ENCODE measurements at places on chromosomes 7 and 10.

DNA sequence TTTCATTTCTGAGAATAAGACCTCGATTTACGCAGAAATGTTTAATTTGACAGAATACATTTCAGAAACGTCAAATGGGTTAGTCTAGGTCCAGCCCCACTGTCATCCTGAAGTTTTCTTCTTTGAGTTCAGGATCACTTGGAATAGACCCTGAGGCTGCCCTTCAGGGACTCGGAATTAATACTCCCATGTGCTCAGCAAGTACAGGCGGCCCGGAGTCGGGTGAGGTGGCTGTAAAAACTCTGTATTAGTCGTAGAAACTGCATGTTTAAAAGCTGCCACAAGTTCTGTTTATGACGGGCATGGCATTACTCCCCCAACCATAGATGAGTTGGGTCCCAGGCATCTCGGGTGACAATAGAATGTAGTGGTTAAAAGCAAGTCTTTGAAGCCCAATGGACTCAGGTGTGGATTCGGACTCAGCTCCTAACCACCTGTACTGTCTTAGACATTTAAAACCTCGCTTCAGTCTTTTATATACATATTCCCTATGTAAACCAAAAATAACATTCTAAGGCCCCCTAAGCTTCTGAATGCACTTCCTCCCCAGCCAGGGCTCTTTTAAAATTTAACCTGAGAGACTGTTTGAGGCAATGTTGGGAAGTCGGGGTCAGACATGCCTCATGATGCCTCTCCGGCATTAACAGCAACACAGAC is 216.3 kb downstream of the ADARB2 start:
- no peak for DNase-seq

DNA sequence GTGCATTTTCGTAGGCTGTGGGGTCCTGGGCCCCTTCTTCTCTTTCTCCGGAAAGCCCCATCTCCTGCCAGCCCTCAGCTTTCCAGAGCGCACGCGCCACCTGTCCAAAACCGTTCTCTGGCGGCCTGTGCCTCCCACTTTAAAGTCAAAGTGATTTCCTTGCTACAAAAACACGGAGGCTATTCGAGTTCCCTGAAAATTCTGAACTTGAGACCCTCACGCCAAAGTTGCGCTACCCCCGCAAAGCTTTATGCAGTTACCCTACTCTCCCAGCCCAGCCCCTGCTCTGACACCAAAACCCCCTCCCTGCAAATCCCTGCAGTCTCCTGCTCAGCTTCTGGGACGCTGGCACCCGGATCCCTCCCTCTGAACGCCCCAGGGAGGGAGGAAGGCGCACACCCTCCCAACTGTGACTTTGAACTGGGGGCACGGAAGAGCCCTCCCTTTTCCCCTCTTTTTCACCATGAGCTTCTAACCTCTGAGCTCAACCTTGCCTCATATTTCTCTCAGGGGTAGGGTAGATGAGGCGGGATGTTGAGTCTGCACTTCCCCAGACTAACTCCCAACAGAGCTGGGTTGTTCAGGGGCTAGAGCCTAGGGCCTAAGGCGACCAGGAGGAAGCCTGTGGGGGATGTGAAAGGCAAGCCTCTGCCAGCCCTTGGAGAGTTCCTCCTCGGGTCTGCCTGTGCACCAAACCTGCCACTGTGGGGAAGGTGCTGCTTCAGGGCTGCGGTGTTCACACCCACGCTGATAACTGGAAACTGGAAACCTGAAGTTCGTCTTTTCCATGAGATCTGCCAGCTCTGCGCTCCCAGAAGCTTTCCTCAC is 2.7 kb upstream of the PAX4 start:
- no peak for DNase-seq

DNA sequence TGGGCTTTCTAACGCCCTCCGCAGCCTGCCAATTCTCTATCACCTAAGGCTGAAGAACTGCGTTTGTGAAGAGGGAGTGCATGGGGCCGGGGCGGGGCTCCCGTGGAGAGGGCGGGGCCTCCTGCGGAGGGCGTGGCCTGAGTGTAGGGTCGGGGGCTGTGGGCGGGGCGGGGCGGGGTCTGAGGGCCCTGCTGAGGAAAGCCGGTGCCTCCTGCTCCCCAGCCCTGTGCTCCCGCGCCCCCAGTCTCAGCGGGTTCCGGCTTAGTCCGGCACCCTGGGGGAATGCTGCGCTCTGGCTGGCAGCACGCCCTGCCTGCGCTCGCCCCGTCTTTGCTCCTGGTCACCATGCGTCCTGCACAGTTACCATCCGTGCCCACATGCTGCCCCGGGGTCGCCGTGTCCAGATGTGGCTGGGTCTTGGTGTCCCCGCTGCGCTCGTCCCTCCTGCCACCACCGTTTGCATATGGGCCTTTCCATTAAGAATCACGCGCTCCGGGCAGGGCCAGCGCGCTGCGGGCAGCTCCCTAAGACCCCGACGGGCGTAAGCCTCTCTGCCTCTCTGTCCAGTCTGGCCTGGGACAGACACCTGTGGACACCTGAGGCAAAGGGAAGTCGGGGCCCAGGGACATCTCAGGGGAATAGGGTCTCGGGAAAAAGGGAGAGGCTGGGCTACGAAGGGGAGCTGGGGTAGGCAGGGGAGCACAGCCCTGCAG is 144.0 kb upstream of the RET start:
- DNase-seq: no peak

DNA sequence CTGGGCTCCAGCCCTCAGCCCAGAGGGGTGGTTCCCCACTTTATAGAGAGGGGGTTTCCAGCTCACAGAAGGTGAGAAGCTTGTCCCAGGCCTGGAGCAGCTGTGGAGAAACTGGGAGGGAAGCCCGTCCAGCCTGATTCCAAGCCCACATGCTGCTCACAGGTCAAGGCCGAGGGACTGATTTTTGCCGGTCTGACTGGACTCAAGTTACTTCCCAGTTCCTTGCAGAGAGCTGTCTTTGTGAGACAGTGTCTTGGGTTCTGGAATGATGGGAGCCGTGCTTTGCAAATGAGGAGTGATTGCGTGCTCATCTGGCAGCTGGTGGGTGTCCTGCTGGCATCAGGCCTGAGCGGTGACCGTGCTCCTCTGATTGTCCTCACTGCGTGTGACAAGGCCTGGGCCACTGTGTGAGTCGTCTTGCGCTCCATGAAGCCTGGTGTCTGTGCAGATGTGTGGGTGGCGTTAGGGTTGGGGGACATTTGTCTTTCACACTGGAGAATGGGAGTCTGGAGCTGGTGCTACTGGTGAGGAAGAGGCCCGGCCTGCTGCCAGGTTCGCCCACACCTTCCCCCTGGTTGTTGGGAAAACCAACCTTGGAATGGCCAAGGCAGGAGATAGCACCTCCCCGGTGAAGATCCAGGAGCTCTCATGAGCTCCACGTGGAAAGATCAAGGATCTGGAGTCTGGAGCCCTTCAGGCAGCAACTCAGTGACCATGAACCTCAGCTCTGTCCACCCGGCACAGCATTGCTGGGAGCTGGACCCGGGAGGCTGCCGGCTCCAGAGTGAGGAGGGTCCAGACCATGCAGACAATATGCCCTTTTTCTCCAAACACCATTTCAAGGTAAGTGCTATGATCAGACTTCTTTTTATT is 129.6 kb downstream of the SMURF1 start:
- no peak for DNase-seq

DNA sequence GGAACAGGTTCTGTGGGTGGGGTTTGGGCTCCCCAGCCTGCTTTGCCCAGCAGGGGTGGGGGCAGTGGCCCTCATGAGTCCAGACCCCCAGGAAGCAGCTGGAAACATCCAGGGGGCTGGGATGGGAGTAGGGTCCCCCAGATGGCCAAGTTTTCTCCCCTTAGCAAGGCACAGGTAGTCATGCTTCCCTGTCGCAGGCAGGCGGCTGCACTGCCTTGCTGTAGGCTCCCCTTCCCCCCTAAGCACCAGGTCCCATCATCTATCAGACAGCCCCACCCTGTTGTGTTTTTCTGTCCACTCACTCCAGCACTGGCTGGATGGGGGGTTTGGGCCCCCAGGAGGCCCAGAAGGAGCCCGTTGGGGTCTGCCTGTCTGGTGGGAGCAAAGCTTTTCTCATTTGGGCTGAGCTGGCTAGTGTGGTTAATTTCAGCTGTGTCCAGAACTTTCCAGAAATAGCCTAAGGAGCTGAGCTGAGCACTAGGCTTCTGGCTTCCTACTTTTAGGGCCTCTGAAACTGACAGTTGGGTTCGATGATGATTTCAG is 7.9 kb downstream of the BRI3 start:
- DNase-seq: no peak

- DNase-seq: no peak
Observed at GRCh38 chr10:51367694-51368093, 293.4 kb downstream of the PRKG1 start.

GRCh38 chr7:29329686-29330085 is 135.1 kb downstream of the CHN2 start:
- DNase-seq: no peak

DNA sequence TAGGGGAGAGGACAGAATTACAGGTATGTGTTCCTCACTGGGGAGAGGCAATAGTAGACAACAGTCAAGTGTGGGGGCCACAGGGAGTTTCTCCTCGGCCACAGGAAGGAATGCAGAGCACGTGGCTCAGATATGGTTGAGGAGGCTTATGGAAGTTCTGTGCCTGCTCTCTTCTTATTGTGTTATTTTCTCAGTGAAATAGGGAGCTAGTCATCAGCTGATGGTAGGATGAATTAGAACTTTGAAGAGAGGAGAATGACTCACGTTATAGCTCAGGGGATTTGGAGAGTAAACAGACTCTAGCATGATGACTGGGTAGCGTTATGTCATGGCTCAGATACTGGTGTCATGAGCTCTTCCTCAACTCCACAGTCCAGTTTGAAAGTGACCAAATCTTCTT is 308.3 kb upstream of the IGFBP3 start:
- DNase-seq: no peak

- no peak for DNase-seq
Observed at GRCh38 chr7:92626281-92626809, 36.2 kb upstream of the FAM133B start.

GRCh38 chr10:28624351-28624750 is 53.0 kb upstream of the BAMBI start:
- no peak for DNase-seq

DNA sequence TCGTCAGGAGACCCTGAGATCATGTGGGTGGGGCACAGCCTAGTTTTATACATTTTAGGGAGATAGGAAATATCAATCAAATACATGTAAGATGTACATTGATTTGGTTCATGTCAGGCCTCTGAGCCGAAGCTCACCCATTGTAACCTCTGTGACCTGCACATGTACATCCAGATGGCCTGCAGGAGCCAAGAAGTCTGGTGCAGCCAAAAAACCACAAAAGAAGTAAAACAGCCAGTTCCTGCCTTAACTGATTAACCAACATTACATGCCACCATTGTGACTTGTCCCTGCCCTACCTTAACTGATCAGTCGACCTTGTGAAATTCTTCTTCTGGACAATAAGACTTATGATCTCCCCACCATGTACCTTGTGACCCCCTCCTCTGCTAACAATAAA is 16.0 kb upstream of the LRRC61 start:
- DNase-seq: no peak

GRCh38 chr10:13769946-13770345 is 183.2 kb downstream of the PRPF18 start:
- DNase-seq: no peak

DNA sequence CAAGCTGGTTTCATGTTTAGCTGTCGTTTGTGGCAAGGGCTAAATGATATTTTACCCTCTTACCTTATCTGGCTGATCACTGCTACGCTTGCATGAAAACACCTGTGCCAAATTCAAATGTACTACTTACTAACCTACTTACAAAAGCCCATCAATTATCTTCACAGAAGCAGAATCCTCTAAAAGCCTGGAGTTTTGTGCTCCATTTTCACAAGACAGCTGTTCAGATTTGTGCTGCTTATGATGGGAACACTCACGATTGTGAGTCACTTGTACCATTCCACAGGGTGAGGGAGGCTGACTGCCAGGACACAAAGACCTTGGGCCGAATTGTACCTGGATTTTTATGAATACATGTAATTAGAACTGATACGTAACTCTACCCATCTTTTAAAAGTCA is 245.0 kb upstream of the NPY start:
- no peak for DNase-seq

DNA sequence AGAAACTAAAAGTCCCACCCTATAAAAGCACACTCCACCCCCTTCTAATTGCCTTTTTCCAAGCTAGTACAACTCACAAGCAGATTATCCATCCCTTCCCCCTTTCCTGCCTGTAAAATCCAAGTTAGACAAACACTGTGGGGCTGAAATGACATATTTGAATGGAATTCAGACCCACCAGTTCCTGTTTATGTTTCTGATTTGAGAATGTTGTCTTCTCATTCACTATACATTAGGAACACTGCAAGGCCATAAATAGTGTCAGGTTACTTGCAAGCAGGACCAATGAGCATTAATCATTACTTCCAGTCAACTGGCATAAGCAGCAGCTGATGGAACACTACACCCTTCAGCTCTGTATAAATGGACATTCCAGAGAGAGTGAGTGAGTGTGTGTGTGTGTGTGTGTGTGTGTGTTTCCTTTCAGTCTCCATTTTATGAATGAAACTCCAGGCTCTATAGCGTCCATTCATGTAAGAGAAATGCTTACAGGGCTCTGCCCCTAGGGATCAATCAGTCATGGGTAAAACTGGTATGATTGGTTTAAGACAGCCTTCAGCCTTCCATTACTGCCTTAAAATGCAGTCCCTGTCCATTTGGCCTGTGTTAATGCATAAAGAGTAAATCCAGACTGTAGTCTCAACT is 69.3 kb downstream of the ETV1 start:
- DNase-seq: no peak

DNA sequence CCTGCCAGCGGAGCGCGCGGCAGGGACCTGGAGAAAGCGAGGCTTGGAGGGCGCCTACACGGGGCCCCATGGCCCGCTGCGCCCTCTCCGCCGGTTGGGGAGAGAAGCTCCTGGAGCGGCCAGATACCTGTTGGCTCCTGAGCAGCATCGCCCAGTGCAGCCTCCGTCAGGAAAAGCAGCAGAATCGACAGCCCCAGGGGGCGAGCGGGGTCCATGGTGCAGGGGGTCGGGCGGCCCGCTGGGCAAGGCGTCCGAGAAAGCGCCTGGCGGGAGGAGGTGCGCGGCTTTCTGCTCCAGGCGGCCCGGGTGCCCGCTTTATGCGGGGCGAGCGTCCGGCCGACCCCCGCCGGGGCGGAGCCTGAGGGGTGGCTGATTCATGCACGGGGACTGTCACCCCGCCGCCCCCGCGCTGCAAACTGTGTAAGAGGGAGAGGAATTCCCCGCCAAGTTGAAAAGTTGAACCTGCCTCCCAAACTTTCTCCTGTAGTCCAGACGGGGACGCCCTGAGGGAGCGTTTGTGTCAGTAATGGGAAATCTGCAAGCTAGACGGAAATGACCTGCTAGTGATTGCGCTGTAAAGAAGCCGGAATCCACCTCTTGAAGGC is at the start of gene TFPI2:
TFPI2 (minus strand) TSS at position 290 of the 605 bp plus-strand sequence; CDS start at position 215, 75 bp downstream.
- DNase-seq: peak; percentile 9

DNA sequence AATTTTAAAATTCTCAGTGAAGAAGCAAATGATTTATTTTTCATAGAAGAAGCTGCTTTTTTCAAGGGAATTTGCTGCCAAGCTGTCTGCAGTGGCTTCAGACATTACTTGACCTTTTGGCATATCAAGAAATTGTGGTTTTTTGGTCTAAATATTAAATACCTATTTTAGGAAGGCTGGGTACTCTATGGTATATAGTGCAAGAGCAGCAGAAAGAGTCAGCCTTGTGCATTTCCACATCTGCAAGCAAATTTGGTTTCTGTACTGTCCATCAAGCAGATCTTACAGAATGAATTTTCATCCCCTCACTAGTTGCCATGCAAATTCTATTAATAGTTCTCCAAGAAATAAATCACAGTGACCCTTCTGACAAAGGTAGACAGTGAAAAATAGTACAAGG is 222.0 kb downstream of the BICC1 start:
- no peak for DNase-seq

GRCh38 chr10:10056961-10057360 is 960.7 kb upstream of the CELF2 start:
- DNase-seq: no peak
